ENCODE measurements at places on chromosomes 5 and 9.

GRCh38 chr5:141654298-141654697 lies 3.1 kb upstream of the FCHSD1 start:
- DNase-seq = no peak

- no peak for DNase-seq
Measured at GRCh38 chr5:146291421-146292074, 47.1 kb upstream of the POU4F3 start.

GRCh38 chr5:43244823-43245565 lies 53.0 kb downstream of the NIM1K start:
- DNase-seq = no peak

DNA sequence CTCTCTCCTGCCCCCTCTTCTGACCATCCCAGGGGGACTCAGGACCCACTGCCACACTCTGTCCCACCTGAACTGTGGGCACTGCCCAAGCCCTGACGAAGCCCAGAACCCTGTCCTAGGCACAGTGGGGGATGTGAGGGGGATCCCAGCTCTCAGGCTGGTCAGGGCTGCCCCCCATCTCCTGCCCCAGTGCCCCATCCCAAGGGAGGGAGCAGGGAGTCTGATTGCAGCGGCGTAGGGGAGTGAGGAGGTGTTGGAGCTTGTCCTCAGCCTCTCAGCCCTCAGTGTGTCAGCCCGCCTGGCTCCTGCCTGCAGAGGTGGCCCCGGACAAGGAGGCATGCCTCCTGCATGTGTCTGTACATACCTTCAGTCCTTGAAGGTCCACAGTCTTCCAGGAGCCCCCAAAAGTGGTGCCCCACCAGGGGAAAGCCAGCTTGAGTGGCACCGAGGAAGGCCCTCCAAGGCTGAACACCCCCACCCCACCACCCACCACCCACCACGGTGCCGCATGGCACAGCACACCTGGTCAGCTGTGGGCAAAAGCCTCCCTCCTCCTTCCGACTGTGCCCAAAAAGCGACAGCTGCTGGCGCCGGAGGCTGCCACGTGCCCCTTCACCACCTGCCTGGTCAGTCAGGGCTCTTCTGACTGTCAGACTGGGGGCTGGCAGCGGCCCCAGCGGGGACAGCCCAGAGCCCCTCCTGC lies 930 bp downstream of the SARDH start:
- no peak for DNase-seq

DNA sequence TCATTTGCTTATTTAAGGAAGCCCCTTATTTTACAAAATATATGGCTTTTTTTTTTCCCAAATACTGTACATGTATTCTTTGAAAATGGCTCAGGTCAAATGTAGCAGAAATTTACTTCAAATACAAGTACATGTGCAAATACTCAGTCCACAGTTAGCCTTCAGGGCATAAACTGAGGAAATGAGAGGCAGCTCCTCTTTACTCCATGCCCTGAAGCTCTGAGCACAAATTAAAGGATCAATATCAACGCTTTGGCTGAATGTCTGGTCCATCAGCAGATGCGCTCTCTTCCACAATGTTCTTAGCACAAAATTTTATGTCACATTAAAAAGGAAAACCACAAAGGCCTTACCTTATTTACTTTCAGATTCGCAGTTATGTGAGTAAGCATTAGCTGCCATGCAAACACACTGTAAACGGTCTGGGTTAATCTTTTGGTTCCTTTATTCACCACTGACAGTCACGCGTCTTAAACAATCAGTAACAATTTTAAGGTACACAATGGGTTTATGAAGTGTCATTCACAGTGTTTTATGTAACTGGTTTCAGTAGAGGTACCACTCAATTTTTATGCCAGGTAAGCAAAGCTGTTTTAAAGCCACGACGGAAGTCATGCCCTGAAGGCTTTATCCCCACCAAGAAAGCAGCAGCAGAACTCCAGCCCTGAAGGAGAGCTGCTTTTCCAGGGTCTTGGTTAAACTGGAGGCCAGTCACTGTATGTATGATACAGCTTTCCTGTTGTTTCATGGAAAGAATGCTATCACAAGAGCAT lies 103.4 kb downstream of the OTULIN start:
- DNase-seq = no peak

GRCh38 chr5:43007246-43007910 lies 32.7 kb downstream of the ANXA2R start:
- DNase-seq = peak; percentile 66

- DNase-seq = no peak
Measured at GRCh38 chr5:150762211-150762610, 3.4 kb upstream of the DCTN4 start.

GRCh38 chr9:89564346-89564878 lies 40.4 kb upstream of the GADD45G start:
- no peak for DNase-seq

DNA sequence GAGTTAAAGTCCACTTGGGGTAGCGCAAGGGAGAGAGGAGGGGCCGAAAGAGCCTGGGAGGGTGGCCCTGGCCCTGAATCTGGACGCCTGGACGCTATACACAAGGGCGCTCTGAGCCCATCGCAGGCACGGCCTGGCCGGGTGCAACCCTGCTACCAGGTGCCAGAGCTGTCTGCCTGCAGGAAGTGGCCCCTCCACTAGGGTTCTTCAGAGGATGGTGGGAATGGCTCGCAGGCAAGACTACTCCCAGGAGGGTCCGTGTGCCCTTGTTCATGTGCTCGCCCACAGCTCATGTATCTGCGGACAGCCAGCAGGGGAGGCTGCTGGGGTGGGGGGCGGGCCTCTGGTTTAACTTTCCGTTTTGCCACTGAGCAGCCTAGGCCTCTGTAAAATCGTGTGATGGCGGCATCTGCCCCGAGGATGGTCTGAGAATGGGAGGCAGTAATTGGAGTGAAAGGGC lies 1.4 kb upstream of the NKD2 start:
- DNase-seq = no peak

GRCh38 chr5:65535529-65535987 lies 27.4 kb downstream of the CENPK start:
- DNase-seq = no peak

All from activated CD8-positive, alpha-beta memory T cell treated with anti-CD3 and anti-CD28 coated beads for 4 hours (primary cell).